Fibroblast of lung (primary cell): ENCODE measurements at places on chromosomes 1 and 21. TPM values are rescaled to one million over a fixed set of nuclear protein-coding genes. Genes with fewer than 3 reads are reported as not detected.

GRCh38 chr21:38027901-38028498, 111.7 kb upstream of the KCNJ6 start:
- DNase-seq: no peak

DNA sequence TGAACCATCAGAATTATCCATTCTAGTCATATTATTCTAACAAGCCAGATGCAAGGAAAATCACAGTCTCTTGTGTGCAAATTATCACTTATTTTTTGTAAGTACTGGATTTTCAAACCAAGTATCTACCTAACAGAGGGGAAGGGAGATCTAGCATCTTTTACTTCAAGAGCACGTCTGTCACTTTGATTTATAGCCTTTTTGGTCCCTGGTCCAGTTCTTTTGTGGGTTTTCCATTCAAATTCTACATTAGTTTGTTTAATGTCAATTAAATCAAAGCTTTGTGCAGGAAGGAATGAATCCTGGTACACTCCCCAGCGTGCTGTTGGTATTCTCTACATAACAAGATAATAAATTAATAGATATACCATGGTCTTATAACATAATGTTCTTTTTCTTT, 43.6 kb downstream of the ERG start:
- DNase-seq: no peak

GRCh38 chr1:203378556-203379245, 27.8 kb upstream of the FMOD start:
- no peak for DNase-seq

The SLC27A3 gene
- polyA plus RNA-seq: 9.3 and 9.7 TPM in 2 replicates

The TFF2 gene
- polyA plus RNA-seq: not detected in 2 replicates

GRCh38 chr1:163583661-163584181, 262.0 kb downstream of the NUF2 start:
- DNase-seq: no peak

The SHC1 gene
- 277 and 289 TPM in 2 replicates for polyA plus RNA-seq

The F3 gene
- polyA plus RNA-seq: 269 and 400 TPM in 2 replicates

The OR10Z1 gene
- polyA plus RNA-seq: not detected in 2 replicates

The PPM1J gene
- polyA plus RNA-seq: 0.62 and 0.79 TPM in 2 replicates

DNA sequence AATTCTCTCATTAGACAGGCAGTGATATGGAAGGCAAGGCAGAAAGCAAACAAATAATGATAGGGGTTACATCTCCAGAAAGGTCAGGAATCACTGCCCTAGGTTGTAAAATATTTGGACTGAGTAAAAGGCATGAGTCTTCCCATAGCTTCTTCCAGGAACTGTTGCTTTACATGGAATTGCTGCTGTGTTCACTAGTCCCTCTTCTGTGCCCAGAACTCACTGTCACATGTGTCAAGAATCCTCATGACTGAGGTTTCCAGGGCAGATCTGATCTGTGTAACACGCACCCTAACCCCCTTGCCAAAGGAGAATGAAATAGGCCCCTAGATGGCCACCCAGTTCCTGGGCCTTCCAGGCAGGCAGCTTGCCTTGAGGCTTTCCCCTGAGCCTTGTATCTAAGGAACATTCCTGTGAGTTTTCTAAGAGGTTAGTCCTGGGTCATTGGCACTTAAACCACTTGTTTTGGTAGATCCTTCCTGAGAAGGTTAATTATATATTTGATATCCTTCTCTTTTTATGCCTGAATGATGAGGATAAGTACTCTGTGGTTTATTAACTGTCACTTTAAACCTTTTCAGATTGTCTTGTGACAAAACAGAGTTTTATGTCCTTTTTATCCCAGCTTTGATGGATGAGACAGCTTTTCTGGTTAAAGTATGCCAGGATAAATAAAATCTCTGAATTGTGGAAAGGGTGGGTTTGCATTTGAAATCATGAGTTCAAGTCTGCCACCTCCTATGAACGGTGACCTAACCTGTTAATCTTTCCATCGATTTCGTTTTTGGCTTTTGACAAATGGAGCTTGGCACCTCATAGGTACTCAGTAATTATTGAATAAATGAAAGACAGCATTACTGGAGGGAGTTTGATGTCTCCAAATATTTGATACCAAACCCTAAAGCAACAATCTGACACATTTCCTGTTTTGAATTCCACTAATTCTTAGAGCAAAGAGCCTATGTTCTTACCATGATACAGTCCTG, 163.3 kb downstream of the DHRS3 start:
- peak; percentile 94 for DNase-seq

The HTR1D gene
- not detected in 2 replicates for polyA plus RNA-seq

The CRNN gene
- polyA plus RNA-seq: not detected in 2 replicates

- DNase-seq: peak; percentile 70
Observed at GRCh38 chr1:43557744-43558245, 27.1 kb downstream of the PTPRF start.

DNA sequence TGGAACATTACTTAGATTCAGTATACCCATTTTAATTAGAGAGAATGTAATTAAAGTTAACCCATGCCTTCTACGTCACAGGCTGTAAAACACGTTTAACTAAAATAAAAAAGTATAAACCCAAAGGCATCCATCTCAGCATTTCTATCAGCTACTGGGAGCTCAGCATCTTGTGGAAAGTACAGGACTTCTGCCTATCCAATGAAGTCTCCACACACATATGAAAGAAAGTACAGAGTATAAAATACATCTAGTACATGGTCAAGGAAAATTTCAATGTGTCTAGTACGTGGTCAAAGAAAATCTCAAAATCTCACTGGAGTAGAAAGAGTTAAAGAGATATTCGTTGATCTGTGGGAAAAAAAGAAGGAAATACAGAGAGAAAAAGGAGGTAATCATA, 141.4 kb upstream of the ZNHIT6 start:
- no peak for DNase-seq
